H1 (cell line): ENCODE measurements at places on chromosomes 11 and 22. TPM values are rescaled to one million over a fixed set of nuclear protein-coding genes. Genes with fewer than 3 reads are reported as not detected.

Gene LRRC74B
- not detected in 2 replicates for total RNA-seq

DNA sequence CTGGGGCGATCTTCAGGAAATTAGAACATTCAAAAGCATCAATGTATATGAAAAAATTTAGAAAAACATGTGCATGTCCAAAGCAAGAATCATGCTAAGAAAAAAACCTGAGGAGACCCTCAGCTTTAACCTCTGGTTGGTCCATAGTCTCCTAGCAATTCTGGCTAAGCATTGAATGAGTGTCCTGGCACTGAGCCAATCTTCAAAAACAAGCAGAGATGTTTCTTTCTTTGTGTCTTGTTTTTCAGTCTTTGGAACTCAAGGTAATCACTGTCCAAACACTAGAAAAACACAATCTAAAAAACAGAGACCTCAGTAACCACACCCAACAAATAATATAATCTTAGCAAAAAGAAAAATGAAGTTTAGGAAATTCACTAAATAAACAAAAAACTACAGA lies 205.4 kb upstream of the CARD18 start:
- no peaks in the 10 kb centered on the region for H3K27me3 ChIP-seq
- H3K36me3 ChIP-seq, result no peaks in the 10 kb centered on the region
- no peaks in the 10 kb centered on the region for H3K4me1 ChIP-seq
- DNase-seq, result no peak

Gene LRRC55
- total RNA-seq, result 1.1 and 1.4 TPM in 2 replicates

- DNase-seq, result no peak
- no peak overlapping the region for H3K4me3 ChIP-seq
- H3K27ac ChIP-seq, result no peak overlapping the region
- no peaks in the 10 kb centered on the region for H3K4me1 ChIP-seq
- H3K36me3 ChIP-seq, result no peaks in the 10 kb centered on the region
- no peaks in the 10 kb centered on the region for H3K27me3 ChIP-seq
These were observed 58.3 kb downstream of the TMPRSS5 start for GRCh38 chr11:113647856-113648255.

DNA sequence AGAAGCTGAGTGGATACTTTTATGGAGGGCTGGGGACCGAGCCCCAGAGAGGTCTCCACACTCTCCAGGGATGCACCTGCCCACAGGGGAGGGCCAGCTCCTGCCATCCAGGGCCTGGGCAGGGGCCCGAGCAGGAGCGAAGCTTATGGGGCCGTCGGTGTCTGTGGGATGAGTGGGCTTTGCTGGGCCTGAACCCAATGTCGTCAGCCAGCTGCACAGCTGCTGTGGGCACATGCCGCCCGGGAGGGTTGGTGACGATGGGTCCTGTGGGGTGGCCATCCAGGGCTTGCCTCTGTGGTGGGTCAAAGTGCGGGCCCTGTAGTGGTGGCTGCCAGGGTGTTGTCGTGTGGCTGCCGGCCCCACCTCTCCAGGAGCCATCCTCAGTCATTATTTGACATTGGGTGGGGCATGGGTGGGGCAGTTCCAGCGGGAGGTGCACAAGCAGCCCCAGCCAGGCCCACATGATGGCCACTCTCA lies 447.1 kb downstream of the TBC1D22A start:
- no peak overlapping the region for H3K4me3 ChIP-seq
- peak; percentile 1 for DNase-seq
- no peaks in the 10 kb centered on the region for H3K27me3 ChIP-seq
- H3K36me3 ChIP-seq, result no peaks in the 10 kb centered on the region
- H3K27ac ChIP-seq, result no peak overlapping the region

Gene SYCE3
- not detected in 2 replicates for total RNA-seq

DNA sequence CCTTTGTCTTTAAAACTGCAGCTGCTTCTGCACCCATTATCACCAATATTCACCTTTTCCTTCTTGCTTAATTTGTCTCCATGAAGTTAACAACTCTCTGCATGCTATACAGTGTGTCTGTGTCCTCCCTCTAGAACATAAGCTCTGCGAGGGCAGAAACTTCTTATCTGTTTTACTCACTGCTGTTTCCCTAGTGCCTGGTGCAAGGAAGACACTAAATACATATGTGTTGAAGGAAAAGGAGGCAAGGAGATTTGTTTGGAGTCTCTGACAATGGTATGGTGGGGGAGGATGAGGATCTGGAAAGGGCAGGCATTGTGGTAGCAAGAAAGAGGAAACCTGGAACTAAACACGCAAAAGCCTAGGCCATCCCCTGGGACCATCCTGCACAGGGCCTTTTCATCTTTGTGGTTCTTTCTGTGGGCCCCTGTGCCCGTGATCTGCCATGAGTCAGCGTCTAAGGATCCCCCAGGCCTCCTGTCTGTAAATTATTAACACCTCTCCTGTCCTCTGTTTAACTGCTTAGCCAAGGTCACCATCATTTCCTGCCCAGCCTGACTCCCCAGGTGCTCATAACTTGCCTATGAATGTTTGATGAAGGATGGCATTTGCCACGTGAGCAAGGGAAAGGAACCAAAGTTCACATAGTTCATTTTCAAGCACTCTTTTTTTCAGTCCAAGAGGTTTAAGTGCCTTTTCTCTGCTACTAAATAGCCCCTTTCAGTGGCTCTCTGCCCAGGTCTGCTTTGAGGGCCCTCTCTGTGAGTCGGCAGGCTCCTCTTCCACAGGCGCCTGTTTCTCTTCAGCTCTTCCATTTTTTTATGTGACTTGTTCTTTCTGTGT lies 131.1 kb downstream of the RASSF10 start:
- H3K4me1 ChIP-seq, result no peaks in the 10 kb centered on the region; the same call in 1 of the 2 replicates
- no peaks in the 10 kb centered on the region for H3K36me3 ChIP-seq
- DNase-seq, result no peak
- H3K27me3 ChIP-seq, result no peaks in the 10 kb centered on the region
- H3K27ac ChIP-seq, result no peak overlapping the region

DNA sequence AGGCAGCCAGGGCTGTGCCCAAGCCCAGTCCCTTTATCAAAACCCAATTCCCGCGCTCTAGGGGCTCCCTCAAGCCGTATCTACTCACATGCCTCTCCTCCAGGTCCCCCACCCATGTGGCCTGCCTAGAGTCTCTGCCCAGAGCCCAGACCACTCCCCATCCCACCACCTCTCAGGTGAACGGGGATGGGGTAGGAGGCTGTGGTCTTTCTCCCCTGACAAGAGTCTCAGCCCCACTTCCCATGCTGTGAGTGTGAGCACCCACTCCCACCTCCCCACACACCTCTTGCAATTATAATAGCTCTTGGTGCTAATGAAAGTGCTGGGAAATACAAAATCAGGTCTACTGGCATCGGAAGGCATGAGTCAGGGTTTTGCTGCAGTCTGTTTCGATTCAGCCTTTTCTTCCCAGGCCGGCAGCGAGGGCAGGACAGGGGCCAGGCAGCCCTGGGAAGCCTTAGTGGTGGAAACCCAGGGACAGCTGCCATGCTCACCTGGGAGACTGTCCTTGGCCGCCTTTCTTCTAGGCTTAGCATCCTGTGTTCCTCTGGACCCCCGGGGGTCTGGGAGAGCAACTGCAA lies 16.7 kb upstream of the TMPRSS4 start:
- H3K4me1 ChIP-seq, result no peaks in the 10 kb centered on the region
- H3K4me3 ChIP-seq, result no peak overlapping the region
- H3K36me3 ChIP-seq, result no peaks in the 10 kb centered on the region
- no peaks in the 10 kb centered on the region for H3K27me3 ChIP-seq
- no peak for DNase-seq
- no peak overlapping the region for H3K27ac ChIP-seq

GRCh38 chr22:39939830-39940229 lies 20.4 kb upstream of the TMA7B start:
- H3K4me3 ChIP-seq, result no peak overlapping the region
- no peak for DNase-seq
- no peaks in the 10 kb centered on the region for H3K36me3 ChIP-seq
- H3K27ac ChIP-seq, result no peak overlapping the region
- peaks cover 8% of the 10 kb centered on the region for H3K4me1 ChIP-seq
- no peaks in the 10 kb centered on the region; the same call in 1 of the 2 replicates for H3K27me3 ChIP-seq

Gene MS4A4A
- total RNA-seq, result not detected in 2 replicates

- H3K36me3 ChIP-seq, result no peaks in the 10 kb centered on the region
- H3K4me1 ChIP-seq, result peaks cover 4% of the 10 kb centered on the region
- H3K27ac ChIP-seq, result no peak overlapping the region
- H3K27me3 ChIP-seq, result no peaks in the 10 kb centered on the region
- no peak for DNase-seq
- no peak overlapping the region for H3K4me3 ChIP-seq
These were observed 17.0 kb upstream of the FAM181B start for GRCh38 chr11:82750643-82751139.

GRCh38 chr11:31050061-31050765 lies 319.3 kb downstream of the DCDC1 start:
- no peaks in the 10 kb centered on the region for H3K4me1 ChIP-seq
- H3K36me3 ChIP-seq, result no peaks in the 10 kb centered on the region
- H3K27me3 ChIP-seq, result no peaks in the 10 kb centered on the region
- DNase-seq, result no peak

DNA sequence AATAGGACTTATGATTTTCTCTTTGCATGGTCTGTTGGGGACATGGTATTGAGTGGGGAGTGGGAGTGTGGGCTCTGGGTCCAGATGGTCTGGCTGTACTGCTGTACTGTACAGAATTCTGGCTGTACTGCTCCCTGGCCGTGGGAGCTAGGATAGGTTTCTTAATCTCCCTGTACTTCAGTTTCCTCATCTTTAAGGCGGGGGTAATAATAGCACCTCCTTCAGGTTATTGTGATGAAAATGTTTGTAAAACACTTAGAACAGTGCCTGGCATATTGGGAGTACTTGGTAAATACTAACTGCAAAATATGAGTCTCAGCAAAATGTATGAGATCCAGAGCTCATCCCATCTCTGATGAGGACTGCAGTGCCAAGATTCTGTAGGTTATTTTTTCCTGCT lies 198.6 kb downstream of the KIF18A start:
- DNase-seq, result no peak
- no peaks in the 10 kb centered on the region for H3K27me3 ChIP-seq
- no peak overlapping the region for H3K4me3 ChIP-seq
- no peaks in the 10 kb centered on the region for H3K4me1 ChIP-seq
- H3K36me3 ChIP-seq, result no peaks in the 10 kb centered on the region

Gene SPI1
- not detected in 2 replicates for total RNA-seq

Gene C11orf21
- total RNA-seq, result not detected in 2 replicates

DNA sequence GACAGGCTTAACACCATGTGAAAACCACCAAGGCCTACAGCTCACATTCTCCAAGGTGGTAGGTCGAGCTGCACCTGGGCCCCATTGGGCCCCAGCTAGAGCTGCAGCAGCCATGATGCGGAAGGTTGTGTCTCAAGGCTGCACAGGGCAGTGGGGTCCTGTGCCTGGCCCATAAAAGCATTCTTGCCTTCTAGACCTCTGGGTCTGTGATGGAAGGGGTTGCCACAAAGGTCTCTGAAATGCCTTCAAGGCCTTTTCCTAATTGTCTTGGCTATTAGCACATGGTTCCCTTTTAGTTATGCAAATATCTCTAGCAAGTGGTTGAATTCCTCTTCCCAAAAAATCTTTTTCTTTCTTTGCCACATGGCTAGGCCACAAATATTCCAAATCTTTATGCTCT lies 52.5 kb upstream of the C11orf58 start:
- DNase-seq, result no peak
- H3K4me1 ChIP-seq, result peaks cover 3% of the 10 kb centered on the region
- H3K27ac ChIP-seq, result no peak overlapping the region
- H3K36me3 ChIP-seq, result no peaks in the 10 kb centered on the region

DNA sequence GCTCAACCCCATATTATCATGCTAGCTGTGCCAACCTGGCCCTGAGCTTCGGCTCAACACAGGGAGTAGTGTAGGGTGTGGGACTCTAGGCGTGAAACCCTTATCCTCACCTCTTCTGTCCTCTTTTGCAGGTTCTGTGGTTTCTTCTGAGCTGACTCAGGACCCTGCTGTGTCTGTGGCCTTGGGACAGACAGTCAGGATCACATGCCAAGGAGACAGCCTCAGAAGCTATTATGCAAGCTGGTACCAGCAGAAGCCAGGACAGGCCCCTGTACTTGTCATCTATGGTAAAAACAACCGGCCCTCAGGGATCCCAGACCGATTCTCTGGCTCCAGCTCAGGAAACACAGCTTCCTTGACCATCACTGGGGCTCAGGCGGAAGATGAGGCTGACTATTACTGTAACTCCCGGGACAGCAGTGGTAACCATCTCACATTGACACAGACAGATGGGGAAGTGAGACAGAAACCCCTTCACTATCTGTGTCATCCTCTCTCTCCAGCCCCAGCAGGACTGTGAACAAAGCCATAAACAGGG lies 76.4 kb downstream of the GGTLC2 start:
- no peak overlapping the region for H3K4me3 ChIP-seq
- no peak overlapping the region for H3K27ac ChIP-seq
- peaks cover 34% of the 10 kb centered on the region for H3K27me3 ChIP-seq
- no peaks in the 10 kb centered on the region for H3K4me1 ChIP-seq
- DNase-seq, result no peak

- peaks cover 38% of the 10 kb centered on the region for H3K27me3 ChIP-seq
- no peaks in the 10 kb centered on the region for H3K36me3 ChIP-seq
- H3K4me1 ChIP-seq, result peaks cover 5% of the 10 kb centered on the region
- no peak for DNase-seq
These were observed 1.0 kb downstream of the LMO1 start for GRCh38 chr11:8262552-8263108.

GRCh38 chr11:74602637-74603556 lies 10.5 kb downstream of the POLD3 start:
- H3K36me3 ChIP-seq, result peaks cover 47% of the 10 kb centered on the region
- H3K4me3 ChIP-seq, result no peak overlapping the region
- H3K27ac ChIP-seq, result no peak overlapping the region
- H3K27me3 ChIP-seq, result no peaks in the 10 kb centered on the region

Gene VSIG2
- not detected in 2 replicates for total RNA-seq

Gene MUC2
- not detected in 2 replicates for total RNA-seq

- H3K36me3 ChIP-seq, result no peaks in the 10 kb centered on the region
- DNase-seq, result no peak
- H3K27ac ChIP-seq, result no peak overlapping the region
- no peaks in the 10 kb centered on the region for H3K27me3 ChIP-seq
These were observed 31.5 kb upstream of the CYB5R3 start for GRCh38 chr22:42680648-42681047.

DNA sequence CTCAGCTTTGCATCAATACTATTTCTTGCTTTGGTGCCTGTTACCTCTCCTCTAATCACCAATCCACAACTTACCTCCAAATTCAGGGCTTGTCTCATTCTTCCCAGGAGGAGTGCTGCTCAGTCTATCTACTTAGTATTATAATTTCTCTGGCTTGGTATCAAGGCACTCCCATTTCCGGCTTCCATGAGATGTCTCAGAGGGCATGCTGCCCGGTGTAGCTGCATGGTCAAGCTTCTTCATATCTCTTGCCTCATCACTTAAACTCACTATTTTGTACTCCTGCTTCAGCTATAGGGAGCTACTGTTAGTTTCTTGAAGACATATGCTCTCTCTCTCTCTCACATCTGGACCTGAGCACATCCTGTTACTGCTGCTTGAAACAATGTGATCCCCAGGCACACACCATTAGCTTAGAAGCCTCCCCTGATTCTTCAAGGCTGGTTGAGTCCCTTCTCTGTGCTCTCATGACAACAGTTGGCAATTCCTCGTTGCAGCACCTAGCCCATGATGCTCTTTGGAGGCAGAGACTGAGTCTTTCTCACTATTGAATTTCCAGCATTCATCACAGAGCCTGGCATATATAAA lies 182.8 kb upstream of the SYN3 start:
- DNase-seq, result no peak
- H3K27me3 ChIP-seq, result no peaks in the 10 kb centered on the region
- H3K36me3 ChIP-seq, result no peaks in the 10 kb centered on the region
- H3K27ac ChIP-seq, result no peak overlapping the region
- H3K4me3 ChIP-seq, result no peak overlapping the region
- no peaks in the 10 kb centered on the region; the same call in 1 of the 2 replicates for H3K4me1 ChIP-seq

Gene SCGB1D2
- not detected in 2 replicates for total RNA-seq

Gene BBS1
- 19.1 and 22.1 TPM in 2 replicates for total RNA-seq

- no peaks in the 10 kb centered on the region for H3K4me1 ChIP-seq
- DNase-seq, result no peak
- no peak overlapping the region for H3K4me3 ChIP-seq
- no peaks in the 10 kb centered on the region; the same call in 1 of the 2 replicates for H3K27me3 ChIP-seq
- peaks cover 16% of the 10 kb centered on the region; the same call in 1 of the 2 replicates for H3K36me3 ChIP-seq
- H3K27ac ChIP-seq, result no peak overlapping the region
These were observed 2.0 kb upstream of the ANKRD42 start for GRCh38 chr11:83191491-83191890.
